AG10803 (cell line): ENCODE measurements at places on chromosomes 16 and 17.

DNA sequence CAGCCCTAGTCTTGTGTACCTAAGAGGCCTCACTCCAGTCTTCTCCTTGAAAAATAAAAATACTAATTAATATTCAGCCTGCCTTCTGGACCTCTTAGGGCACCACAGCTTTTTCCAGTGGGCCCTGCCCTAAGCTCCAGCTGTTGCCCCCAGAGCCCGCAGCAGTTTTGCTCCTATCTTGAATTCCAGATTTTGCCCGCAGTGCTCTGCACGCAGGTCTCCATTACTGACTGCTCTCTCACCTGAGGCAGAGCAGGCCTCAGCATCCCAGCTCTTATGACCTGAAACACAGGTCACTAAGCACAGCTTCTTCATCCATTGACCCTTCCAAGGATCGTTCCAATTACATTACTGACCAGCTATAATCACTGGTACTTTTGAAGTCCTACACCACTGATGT lies 28.4 kb upstream of the NAGLU start:
- DNase-seq = no peak

DNA sequence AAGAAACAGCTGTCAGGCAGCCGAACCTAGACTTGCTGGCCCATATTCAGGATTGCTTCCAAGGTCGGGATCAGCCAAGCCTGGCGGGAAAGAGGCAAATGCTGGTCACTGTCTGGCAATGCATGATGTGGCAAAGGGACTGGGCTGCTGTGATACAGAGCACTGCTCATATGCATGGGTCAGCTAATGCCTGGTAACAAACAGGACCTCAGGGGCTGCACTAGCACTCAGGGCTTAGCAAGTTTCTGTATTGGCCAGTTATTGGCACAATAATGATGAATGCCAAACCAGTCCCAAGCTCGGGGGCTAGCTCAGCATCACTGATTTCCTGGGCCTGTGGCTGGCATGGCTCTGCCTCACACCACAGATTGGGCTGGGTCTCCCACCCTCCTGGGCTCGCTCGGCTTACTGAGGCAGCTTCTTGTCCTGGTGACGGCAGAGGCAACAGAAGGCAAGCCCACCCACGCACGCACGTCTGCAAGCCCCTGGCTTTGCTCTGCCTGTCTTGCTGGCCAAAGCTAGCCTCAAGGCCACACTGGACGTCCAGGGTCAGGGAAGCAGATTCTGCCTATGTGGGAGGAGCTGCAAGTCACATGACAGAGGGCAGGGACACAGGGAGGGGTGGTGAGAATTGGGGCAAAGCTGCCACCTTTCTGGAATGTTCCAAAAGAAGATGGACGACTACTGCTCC lies 21.4 kb upstream of the RPTOR start:
- no peak for DNase-seq

DNA sequence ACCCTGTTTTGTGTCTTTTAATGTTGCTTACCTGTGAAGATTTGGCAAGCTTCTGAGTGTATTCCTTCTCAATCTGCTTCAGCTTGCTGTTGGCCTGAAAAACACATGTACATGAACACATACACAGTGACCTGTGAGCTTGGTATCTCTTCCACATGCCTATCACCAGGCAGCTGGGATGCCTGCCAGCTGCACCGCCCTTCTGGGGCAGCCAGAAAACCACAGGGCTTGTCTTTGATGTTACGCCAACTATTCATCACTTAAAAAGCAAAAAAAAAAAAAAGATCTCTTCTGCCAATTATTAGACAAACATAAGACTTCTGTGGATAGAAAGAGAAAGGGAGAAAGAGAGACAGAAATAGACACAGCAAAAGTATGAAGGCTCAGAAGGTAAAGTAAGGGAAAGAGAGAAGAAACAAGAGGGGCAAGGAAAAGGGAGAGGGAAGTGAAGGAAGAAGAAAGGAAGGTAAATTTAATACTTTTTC lies 189.2 kb upstream of the AXIN2 start:
- DNase-seq = peak; percentile 96

DNA sequence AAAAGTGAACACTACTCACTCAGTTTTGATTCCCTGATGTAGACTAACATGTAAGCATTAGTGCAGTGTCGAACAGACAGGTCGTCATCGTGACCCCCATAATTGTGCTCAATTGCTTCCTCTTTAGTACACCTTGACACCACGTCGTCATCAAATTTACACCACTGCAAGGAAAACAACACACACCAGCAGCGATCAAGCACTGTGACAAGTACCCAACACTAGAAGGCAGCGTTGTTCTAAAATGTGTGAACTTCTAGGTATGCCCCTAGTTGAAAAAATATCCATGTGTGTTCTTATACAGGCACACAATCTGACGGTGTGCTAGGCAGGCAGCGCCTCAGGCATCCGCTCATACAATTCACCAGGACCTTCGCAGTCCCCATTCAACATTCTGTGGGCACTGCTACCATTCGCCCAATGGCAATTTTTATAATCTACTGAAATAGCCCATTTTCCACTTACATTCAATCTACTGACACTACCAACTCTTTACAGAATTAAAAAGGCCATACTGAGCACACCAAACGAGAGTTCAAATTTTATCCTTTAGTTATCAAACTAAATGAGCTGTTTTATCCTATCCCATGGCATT lies 23.1 kb downstream of the LITAFD start:
- DNase-seq = peak; percentile 42
